ENCODE measurements at places on chromosomes 12 and 14. TPM values are rescaled to one million over a fixed set of nuclear protein-coding genes. Genes with fewer than 3 reads are reported as not detected.

- no peak overlapping the region for H3K27ac ChIP-seq
- H3K36me3 ChIP-seq: no peaks in the 10 kb centered on the region
- no peaks in the 10 kb centered on the region for H3K27me3 ChIP-seq
- no peak for DNase-seq
- no peak overlapping the region for H3K4me3 ChIP-seq
- H3K4me1 ChIP-seq: no peaks in the 10 kb centered on the region
Observed at GRCh38 chr12:23290627-23291330, 658.7 kb downstream of the SOX5 start.

- DNase-seq: no peak
- no peaks in the 10 kb centered on the region for H3K36me3 ChIP-seq
- H3K27ac ChIP-seq: no peak overlapping the region
- no peaks in the 10 kb centered on the region for H3K4me1 ChIP-seq
- no peaks in the 10 kb centered on the region for H3K27me3 ChIP-seq
Observed at GRCh38 chr12:57381693-57382220, 49.1 kb downstream of the R3HDM2 start.

GRCh38 chr12:90833228-90833627 is 121.7 kb downstream of the CCER1 start:
- no peaks in the 10 kb centered on the region for H3K4me1 ChIP-seq
- DNase-seq: no peak
- no peak overlapping the region for H3K4me3 ChIP-seq
- H3K36me3 ChIP-seq: no peaks in the 10 kb centered on the region

DNA sequence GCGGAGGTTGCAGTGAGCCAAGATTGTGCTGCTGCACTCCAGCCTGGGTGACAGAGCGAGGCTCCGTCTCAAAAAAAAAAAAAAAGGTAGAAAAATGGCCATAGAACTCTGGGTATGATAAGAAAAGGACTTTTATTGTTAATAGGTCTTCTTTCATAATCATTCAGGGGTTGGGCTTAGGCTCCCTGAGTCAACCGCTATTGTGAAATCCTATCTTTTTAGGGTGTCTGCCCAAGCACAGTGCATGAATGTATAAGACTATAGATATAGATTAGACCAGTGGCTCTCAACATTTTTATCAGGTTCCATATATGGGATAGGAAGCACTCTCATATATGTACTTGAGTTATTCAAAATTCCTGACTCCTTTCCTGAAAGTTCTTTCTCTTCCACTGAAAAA is 48.7 kb upstream of the USP15 start:
- no peaks in the 10 kb centered on the region for H3K36me3 ChIP-seq
- no peak overlapping the region for H3K27ac ChIP-seq
- no peak for DNase-seq
- H3K4me1 ChIP-seq: no peaks in the 10 kb centered on the region
- no peaks in the 10 kb centered on the region for H3K27me3 ChIP-seq

GRCh38 chr12:3888659-3889058 is 15.5 kb upstream of the PARP11 start:
- DNase-seq: no peak
- no peaks in the 10 kb centered on the region for H3K4me1 ChIP-seq
- no peaks in the 10 kb centered on the region for H3K36me3 ChIP-seq

GRCh38 chr14:103803661-103804060 is 43.7 kb downstream of the PPP1R13B start:
- H3K27ac ChIP-seq: no peak overlapping the region
- H3K36me3 ChIP-seq: no peaks in the 10 kb centered on the region
- no peaks in the 10 kb centered on the region for H3K4me1 ChIP-seq
- DNase-seq: no peak

GRCh38 chr12:47799357-47799955 is 20.2 kb downstream of the HDAC7 start:
- no peak overlapping the region for H3K4me3 ChIP-seq
- peaks cover 6% of the 10 kb centered on the region for H3K4me1 ChIP-seq
- DNase-seq: no peak
- no peaks in the 10 kb centered on the region for H3K27me3 ChIP-seq
- H3K27ac ChIP-seq: peak overlapping the region; percentile 17

- peaks cover 21% of the 10 kb centered on the region for H3K4me1 ChIP-seq
- peak overlapping the region; percentile 96 for H3K27ac ChIP-seq
- no peaks in the 10 kb centered on the region for H3K36me3 ChIP-seq
- H3K4me3 ChIP-seq: peak overlapping the region; percentile 75
- H3K27me3 ChIP-seq: no peaks in the 10 kb centered on the region
Observed at GRCh38 chr14:22837750-22838538, 1.6 kb downstream of the MMP14 start.

- no peak overlapping the region for H3K27ac ChIP-seq
- no peaks in the 10 kb centered on the region for H3K27me3 ChIP-seq
- no peak overlapping the region for H3K4me3 ChIP-seq
- H3K36me3 ChIP-seq: no peaks in the 10 kb centered on the region
Observed at GRCh38 chr12:26106347-26106746, 18.5 kb downstream of the BHLHE41 start.

- no peaks in the 10 kb centered on the region for H3K4me1 ChIP-seq
- peaks cover 94% of the 10 kb centered on the region for H3K27me3 ChIP-seq
- no peak for DNase-seq
- no peak overlapping the region for H3K27ac ChIP-seq
Observed at GRCh38 chr14:36662543-36663403, 1.1 kb downstream of the PAX9 start.

GRCh38 chr12:115895247-115895646 is 382.2 kb downstream of the MED13L start:
- H3K4me1 ChIP-seq: no peaks in the 10 kb centered on the region
- H3K27ac ChIP-seq: no peak overlapping the region
- DNase-seq: no peak
- no peaks in the 10 kb centered on the region for H3K36me3 ChIP-seq

DNA sequence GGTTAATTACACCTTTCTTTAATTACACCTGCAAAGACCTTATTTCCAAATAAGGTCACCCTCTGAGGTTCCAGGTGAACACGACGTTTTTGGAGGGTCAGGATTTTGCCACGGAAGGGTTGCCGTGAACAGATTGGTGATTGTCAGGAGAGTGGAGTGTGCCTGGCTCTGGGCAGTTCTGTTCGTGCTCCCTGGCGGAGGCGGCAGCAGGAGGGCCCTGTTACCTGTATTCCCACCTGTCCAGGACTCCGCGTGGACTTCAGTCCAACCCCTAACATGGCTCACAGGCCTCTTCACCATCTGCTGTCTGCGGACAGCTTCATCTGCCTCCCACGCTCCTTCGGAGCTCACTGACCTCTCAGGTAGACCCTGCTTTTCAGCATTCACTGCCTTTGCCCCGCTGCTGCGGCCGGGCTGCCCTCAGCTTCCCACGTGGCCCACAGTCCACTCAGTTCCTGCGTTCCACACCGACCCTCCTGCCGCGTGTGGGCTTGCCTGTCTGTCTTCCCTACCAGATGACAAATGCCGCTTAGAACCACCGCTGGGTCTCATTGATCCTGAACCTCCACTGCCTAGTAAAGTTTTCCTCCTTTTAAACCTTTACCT is 187.5 kb upstream of the DIO3 start:
- no peak overlapping the region for H3K27ac ChIP-seq
- H3K36me3 ChIP-seq: no peaks in the 10 kb centered on the region
- peaks cover 15% of the 10 kb centered on the region for H3K4me1 ChIP-seq
- no peak overlapping the region for H3K4me3 ChIP-seq

- H3K27ac ChIP-seq: no peak overlapping the region
- H3K36me3 ChIP-seq: no peaks in the 10 kb centered on the region
- H3K27me3 ChIP-seq: no peaks in the 10 kb centered on the region
- no peak overlapping the region for H3K4me3 ChIP-seq
- no peak for DNase-seq
Observed at GRCh38 chr14:91501951-91502930, 7.9 kb downstream of the PPP4R3A start.

GRCh38 chr12:116480210-116480810 is 78.9 kb upstream of the MAP1LC3B2 start:
- no peaks in the 10 kb centered on the region for H3K4me1 ChIP-seq
- no peak for DNase-seq
- H3K27ac ChIP-seq: no peak overlapping the region
- no peak overlapping the region for H3K4me3 ChIP-seq
- H3K36me3 ChIP-seq: no peaks in the 10 kb centered on the region
- H3K27me3 ChIP-seq: no peaks in the 10 kb centered on the region

DNA sequence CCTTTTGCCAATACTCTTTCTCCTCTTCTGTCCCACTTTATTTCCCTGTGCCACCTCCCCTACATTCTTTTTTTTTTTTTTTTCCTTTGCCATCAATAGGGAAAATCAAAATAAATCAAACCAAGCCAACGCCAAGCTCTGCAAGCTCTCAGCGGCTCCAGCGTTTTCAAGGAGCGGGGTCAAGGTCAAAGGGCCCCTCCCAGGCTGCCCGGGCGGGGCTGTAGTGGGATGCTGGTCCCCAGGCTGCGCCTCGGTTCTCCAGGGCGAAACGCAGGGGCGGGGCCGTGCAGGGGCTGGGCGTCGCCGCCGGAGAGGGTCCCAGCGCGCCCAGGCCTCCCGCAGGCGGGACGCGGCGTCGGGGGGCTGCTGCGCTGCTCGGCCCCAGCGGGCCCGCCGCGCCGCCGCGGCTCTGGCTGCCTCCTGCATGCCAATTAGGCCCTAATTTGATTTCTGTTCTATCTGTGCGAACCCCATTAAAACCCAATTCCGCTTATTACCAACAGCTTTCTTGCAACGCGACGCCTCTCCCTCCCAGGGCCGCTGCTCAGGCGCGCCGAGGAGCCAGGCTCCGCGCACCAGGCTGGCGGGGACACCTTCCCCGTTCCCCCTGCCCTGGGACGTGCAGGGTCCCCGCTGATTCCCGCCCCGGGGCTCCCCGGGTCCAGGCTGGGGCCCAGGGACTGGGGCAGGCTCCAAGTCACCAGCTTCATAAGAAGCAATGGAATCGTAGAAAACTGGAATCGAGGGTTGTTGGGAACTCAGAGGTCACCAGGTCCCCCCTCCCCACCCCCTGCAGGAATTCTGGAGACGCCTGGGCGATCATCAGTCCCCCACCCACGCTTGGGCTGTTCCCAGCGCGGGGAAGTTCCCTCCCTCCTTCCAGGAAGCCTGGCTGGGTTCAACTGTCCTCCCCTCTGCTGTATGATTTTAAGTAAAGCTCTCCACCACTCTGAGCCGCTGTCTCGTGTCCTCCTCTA is 50.7 kb upstream of the MAP1LC3B2 start:
- H3K27me3 ChIP-seq: no peaks in the 10 kb centered on the region
- peak overlapping the region; percentile 63 for H3K27ac ChIP-seq
- peak; percentile 68 for DNase-seq

DNA sequence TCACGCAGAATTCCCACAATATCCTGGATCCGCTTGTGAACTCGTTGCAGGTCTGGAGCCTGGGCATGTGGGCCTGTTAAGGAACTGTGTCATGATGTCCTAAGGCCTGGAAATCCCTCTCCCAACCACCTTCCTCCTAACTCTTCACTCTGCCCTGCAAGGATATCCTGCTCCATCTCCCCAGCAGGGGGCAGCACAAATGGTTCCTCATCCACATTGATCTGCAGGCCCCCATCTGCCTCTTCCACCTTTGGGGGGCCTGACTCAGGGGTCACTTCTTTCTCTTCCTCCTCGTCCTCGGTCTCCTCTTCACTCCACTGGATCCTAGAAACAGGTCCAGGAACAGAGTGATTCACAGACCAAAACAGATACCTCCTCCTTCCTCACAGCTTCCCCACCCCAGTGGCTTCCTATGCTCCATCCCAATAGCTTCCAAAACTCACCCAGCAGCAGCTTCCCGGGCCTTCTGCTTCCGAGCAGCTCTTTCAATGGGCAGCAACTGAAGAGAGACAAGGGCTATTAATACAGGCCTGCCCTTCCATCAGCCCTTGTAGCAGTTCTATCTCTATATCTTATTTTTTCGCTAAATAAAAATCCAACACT is 4.5 kb downstream of the NOP2 start:
- H3K27ac ChIP-seq: no peak overlapping the region
- no peaks in the 10 kb centered on the region for H3K27me3 ChIP-seq
- no peak overlapping the region for H3K4me3 ChIP-seq
- peak; percentile 46 for DNase-seq
- no peaks in the 10 kb centered on the region for H3K36me3 ChIP-seq
- H3K4me1 ChIP-seq: no peaks in the 10 kb centered on the region

DNA sequence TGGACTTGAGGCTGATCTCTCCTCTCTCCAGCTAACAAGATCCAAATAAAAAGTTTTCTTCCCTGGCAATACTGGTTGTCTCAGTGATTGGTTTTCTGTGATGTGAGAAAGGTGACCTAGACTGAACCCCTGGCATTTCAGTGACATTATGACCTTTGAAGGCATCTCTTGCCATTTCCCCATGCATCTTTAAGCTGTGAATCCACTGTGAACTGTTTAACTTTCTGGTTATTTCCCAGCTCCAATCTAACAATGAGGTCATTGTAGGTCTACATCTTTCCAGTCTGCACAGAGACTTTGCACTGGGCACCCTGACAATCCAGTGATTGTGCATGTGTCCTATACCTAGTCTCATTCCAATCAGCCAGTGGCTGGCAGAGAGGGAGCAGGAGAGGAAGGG is 155.9 kb upstream of the NUDT4 start:
- no peak overlapping the region for H3K27ac ChIP-seq
- H3K27me3 ChIP-seq: no peaks in the 10 kb centered on the region
- H3K4me3 ChIP-seq: no peak overlapping the region
- no peaks in the 10 kb centered on the region for H3K36me3 ChIP-seq

- no peaks in the 10 kb centered on the region for H3K4me1 ChIP-seq
- no peak for DNase-seq
- no peak overlapping the region for H3K27ac ChIP-seq
- H3K36me3 ChIP-seq: no peaks in the 10 kb centered on the region
- no peaks in the 10 kb centered on the region for H3K27me3 ChIP-seq
- H3K4me3 ChIP-seq: no peak overlapping the region
Observed at GRCh38 chr14:39369029-39369428, 63.2 kb downstream of the FBXO33 start.

DNA sequence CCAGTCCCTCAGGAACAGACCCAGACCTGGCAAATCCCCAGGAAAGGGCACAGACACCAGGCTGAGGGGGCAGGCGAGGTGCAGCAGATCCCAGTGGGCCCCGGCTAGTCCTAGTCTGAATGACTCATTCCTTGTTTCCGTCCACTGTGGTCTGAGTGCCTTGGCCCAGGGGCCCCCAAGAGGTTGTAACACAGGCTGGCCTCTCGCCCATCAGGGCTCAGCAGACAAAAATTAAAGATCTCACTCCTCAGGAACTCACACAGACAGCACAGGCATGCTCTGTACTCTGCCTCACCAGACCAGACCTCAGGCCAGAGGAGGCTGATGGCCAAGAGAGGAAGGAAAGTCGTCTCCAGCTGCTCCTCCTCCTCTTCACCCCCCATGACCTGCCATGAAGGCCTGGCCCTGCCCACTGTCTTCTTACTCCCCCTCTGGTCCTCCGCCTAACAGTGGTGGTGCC is 7.7 kb upstream of the LTBP2 start:
- H3K36me3 ChIP-seq: no peaks in the 10 kb centered on the region
- H3K4me3 ChIP-seq: no peak overlapping the region
- H3K27me3 ChIP-seq: no peaks in the 10 kb centered on the region

The PKP2 gene
- 9.7 TPM for total RNA-seq

The GZMH gene
- total RNA-seq: 0.82 TPM

The RAPGEF3 gene
- total RNA-seq: 71.5 TPM

The MLH3 gene
- total RNA-seq: 83.4 TPM

The TAS2R42 gene
- total RNA-seq: not detected

The SLC39A5 gene
- not detected for total RNA-seq

The PTPN6 gene
- total RNA-seq: 0.77 TPM

The IAPP gene
- total RNA-seq: not detected

The CGRRF1 gene
- total RNA-seq: 35.1 TPM

The DEPDC4 gene
- not detected for total RNA-seq

The TRIM9 gene
- total RNA-seq: 7.6 TPM

The PARPBP gene
- 0.29 TPM for total RNA-seq

The CD27 gene
- not detected for total RNA-seq

The GYS2 gene
- not detected for total RNA-seq

The EPYC gene
- total RNA-seq: not detected

The CTSG gene
- total RNA-seq: 4.0 TPM

The MIPOL1 gene
- total RNA-seq: 52.1 TPM

The GPR65 gene
- 0.76 TPM for total RNA-seq

The FCF1 gene
- 46.2 TPM for total RNA-seq

Data from uterus (tissue), 4 donors.